ENCODE measurements at places on chromosomes 11 and 22.

DNA sequence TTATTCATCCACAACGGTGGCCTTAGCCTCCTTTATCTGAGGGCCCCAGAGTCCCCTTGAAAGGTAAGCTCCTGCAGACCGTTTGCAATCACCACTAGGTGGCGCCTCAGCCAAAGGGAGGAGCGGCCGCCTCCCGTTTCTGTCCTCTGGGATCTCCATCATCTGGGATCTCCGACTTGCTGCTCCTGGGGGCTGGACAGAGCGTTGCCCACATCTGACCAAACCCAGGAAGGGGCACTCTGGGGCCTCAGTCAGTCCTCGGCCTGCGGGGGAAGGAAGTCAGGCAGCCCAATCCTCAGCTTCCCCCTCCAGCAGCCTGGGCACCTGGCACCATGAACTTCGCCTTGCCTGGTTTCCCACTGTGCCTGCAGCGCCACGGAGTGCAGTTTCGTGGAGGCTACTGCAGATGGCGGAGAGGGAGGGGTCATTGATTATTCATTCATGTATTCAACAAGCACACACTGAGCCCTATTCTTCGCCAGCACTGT is 23.5 kb downstream of the TP53I11 start:
- peak; percentile 44 for DNase-seq

GRCh38 chr22:25176175-25176574 is 23.5 kb upstream of the CRYBB3 start:
- DNase-seq: no peak

GRCh38 chr11:34655335-34656008 is 34.6 kb downstream of the EHF start:
- DNase-seq: no peak

DNA sequence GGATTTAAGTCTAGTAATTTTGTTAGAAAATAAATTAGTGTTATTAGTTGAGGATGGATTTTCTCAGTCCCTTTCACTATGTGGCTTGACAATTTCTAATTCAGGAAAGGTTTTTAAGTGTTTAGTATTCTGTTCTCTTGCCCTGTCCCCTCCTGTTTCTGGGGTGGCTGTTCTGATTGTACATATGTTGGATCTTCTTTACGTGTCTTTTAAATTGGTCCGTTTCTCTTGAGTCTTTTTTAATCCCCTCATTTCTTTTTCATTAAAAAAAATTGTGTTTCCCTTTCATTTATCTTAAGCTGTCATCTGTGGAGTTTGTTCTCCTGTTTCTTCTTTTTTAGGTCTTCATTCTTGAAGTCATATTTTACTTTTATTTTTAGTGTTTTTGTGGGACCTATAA is 12.5 kb downstream of the ZBED4 start:
- DNase-seq: no peak

DNA sequence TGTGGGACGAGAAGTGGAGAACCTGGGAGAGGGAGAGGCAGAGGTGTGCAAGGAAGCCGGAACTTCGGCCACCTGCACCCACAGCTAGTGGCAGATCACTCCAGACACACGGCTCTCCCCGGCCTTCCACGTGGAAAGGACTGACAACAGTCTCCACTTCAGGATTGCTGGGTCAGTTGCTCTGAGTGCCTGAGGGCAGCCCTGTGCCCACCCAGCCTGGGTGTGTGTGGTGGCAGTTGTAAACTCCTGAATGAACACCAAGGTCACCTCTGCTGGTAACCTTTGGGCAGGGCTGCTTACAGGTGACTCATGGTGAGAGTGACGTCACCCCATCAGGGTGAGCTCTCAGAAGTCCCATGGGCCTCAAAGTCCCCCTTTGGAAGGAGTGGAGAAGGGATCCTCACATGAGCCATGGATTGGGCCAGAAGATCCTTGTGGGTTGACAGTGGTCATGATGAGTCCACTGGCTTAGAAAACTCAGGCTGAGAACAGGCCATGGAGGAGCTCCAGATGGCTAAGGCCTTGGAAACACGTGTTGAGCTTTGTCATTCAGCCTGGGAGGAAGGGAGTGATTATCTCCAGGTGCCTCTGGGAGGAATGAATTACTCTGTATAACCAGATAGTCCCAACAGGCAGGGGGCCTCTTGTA is 71.3 kb downstream of the BCR start:
- DNase-seq: no peak

DNA sequence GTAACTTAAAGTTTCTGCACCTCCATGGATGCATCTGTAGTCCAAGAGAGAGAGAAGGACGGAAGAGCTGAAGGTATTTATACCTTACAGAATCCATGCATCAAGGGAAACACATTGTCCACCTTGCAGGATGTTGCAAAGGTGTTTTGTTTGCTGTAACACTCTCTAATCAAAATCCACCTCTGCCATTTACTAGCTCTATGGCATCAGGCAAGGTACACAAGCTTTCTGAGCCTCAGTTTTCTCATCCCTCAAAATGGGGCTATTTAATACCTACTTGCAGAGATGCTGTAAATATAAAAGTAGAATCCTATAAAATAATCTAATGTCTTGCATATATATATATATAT is 21.6 kb upstream of the SPON1 start:
- DNase-seq: no peak

DNA sequence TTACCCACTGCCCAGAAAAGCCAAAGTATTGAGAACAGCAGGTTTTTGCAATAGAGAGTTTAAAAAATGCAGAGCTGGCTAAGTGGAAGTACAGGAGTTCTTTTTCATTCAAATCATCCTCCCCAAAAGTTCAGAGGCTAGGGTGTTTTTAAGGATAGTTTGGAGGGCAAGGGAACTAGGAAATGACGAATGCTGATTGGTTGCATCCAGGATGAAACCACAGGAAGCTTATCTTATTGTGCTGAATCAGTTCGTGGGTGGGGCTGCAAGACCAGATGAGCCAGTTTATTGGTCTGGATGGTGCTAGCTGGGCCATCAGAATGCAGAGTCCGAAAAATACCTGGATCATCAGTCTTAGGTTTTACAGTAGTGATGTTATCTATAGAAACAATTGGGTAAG is 1427.1 kb downstream of the LRRC4C start:
- no peak for DNase-seq

- no peak for DNase-seq
Observed at GRCh38 chr11:34225091-34225490, 119.7 kb downstream of the NAT10 start.

GRCh38 chr22:27686534-27686933 is 115.0 kb downstream of the MN1 start:
- no peak for DNase-seq

GRCh38 chr22:29463629-29464028 is 16.4 kb upstream of the NEFH start:
- no peak for DNase-seq

DNA sequence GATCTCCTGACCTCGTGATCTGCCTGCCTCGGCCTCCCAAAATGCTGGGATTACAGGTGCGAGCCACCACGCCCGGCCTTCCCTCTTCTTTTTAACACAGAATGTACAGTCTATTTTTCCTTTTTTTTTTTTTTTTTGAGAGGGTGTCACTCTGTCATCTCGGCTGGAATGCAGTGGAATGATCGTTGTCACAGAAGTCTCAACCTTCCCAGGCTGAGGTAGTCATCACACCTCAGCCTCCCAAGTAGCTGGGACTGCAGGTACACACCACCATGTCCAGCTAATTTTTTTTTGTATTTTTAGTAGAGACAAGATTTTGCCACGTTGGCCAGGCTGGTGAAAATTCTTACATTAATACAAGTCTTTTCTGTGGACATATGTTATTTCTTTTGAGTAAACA is 13.1 kb downstream of the PPP6R2 start:
- DNase-seq: no peak

GRCh38 chr22:45212306-45212709 is 28.4 kb downstream of the KIAA0930 start:
- DNase-seq: no peak

DNA sequence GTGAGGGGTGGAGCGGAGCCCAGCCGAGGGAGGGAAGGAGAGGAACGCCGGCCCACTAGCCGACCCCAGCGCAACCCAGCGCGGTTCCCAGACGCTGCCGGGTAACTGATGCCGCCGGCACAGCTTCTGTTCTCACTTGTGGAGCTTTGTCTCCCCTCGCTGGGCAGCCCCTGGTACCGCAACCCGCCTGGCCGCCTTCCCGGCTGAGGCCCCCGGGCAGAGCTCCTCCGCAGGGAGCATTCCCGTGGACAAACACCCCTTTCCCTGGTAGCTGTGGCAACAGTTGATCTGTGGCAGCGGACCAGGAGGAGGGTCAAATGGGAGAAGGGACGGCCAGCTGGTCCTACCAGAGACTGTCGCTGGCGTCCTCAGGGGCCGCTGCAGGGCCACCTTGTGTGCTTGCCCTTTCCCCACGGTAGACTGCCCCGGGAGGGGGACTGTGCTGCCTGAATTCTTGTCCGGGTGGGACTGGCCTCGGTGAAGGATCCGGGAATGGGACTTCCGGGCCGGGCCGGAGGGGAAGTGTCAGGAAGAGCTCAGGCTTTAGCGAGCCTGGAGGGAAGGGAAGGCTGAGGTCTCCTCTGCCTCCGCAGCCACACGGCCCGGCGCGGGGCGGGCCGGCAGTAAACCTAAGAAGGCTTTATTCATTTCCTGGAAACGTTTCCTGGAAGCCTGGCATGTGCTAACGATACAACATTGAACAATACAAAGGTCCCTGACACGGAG is 468.0 kb downstream of the OPCML start:
- DNase-seq: no peak

GRCh38 chr22:37961062-37961461 is 7.6 kb downstream of the POLR2F start:
- no peak for DNase-seq

DNA sequence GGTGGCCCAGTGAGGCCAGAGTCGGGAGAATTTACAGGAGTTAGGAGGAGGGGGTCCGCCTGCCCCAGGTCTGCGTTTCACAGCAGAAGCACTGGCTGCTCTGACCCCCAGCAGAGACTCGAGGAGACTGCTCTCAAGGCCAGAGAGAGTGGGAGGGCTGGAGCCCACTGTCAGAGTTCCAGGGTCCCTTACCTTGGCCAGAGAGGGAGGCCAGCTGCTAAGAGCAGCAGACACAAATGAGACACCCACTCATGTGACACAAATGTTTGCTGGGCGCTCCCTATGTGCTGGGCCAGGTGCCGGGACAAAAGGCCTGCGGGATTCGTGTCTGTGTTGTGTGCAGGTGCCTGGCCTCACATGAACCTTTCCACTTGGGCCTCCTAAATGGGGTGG is 2.8 kb upstream of the TNFRSF13C start:
- no peak for DNase-seq

- DNase-seq: no peak
Observed at GRCh38 chr11:21289686-21290085, 620.3 kb downstream of the NELL1 start.

Measured in stimulated activated CD4-positive, alpha-beta T cell treated with anti-CD3 and anti-CD28 coated beads, Interleukin-4, amount 100 ng/mL, for 4 hours (primary cell).